ENCODE measurements at places on chromosomes 2 and 18. TPM values are rescaled to one million over a fixed set of nuclear protein-coding genes. Genes with fewer than 3 reads are reported as not detected.
A peak's percentile ranks its signal among the peaks of the same experiment; 100 is the strongest.

GRCh38 chr18:25283781-25284180, 68.2 kb downstream of the ZNF521 start:
- no peak overlapping the region for H3K27ac ChIP-seq
- no peak overlapping the region for H3K4me3 ChIP-seq
- DNase-seq: no peak
- peaks cover 13% of the 10 kb centered on the region for H3K4me1 ChIP-seq
- no peaks in the 10 kb centered on the region for H3K36me3 ChIP-seq

DNA sequence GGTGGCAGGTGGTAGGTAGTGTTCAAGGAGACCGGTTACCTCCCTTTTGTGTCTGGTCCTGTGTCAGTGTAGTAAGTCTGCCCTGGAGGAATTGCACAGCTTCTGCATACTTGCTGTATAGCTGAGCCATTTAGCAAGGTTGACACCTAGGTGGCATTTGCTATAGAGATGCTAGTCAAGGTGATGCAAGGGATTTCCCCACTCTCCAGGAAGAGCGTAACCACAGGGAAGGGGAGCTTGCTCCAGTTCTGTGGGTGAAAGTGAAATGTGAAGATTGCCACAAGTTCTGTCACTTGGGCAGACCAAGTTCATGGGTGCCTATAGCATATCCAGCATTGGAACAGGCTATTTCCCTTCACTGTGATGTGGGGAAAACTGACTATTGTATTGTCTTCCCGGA, 28.1 kb downstream of the NAT8 start:
- no peak overlapping the region for H3K4me3 ChIP-seq
- no peaks in the 10 kb centered on the region for H3K27me3 ChIP-seq
- peaks cover 5% of the 10 kb centered on the region for H3K36me3 ChIP-seq
- H3K27ac ChIP-seq: no peak overlapping the region

- H3K27me3 ChIP-seq: no peaks in the 10 kb centered on the region
- no peak overlapping the region for H3K27ac ChIP-seq
- no peak for DNase-seq
- H3K4me3 ChIP-seq: no peak overlapping the region
- peaks cover 10% of the 10 kb centered on the region for H3K4me1 ChIP-seq
- no peaks in the 10 kb centered on the region for H3K36me3 ChIP-seq
Measured at GRCh38 chr18:50651334-50651733, 91.4 kb downstream of the MAPK4 start.

GRCh38 chr18:10798727-10799550, 273.1 kb downstream of the NAPG start:
- H3K27me3 ChIP-seq: no peaks in the 10 kb centered on the region
- no peak for DNase-seq
- H3K27ac ChIP-seq: no peak overlapping the region
- H3K4me3 ChIP-seq: no peak overlapping the region

- peaks cover 4% of the 10 kb centered on the region for H3K36me3 ChIP-seq
- no peak for DNase-seq
- no peak overlapping the region for H3K4me3 ChIP-seq
- H3K27me3 ChIP-seq: no peaks in the 10 kb centered on the region
- peaks cover under 1% of the 10 kb centered on the region for H3K4me1 ChIP-seq
- no peak overlapping the region for H3K27ac ChIP-seq
Measured at GRCh38 chr2:44560941-44561340, 199.2 kb downstream of the CAMKMT start.

GRCh38 chr2:162072976-162073887, 783 bp downstream of the DPP4 start:
- H3K4me3 ChIP-seq: peak overlapping the region; percentile 83
- no peak overlapping the region for H3K27ac ChIP-seq
- H3K36me3 ChIP-seq: peaks cover 6% of the 10 kb centered on the region

DNA sequence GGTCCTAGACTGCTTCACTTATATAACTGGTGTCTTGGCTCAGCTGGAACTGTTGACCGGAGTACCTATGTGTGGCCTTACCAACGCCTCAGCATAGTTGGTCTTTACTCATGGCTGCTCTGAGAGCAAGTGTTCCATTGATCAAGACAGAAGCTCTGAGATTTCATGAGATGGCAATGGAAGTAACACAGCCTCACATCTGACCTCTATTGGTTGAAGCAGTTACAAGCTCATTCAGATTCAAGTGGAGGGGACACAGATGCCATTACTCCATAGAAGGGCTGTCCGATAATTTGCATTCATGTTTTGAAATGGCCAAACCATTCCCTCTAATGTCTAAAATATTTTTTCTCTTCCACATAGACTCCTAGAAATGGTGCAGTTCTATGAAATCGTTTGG, 46.4 kb upstream of the STK39 start:
- no peak for DNase-seq
- no peak overlapping the region for H3K4me3 ChIP-seq
- no peak overlapping the region for H3K27ac ChIP-seq
- H3K36me3 ChIP-seq: no peaks in the 10 kb centered on the region

- DNase-seq: peak; percentile 45
- peaks cover 15% of the 10 kb centered on the region for H3K4me1 ChIP-seq
- no peak overlapping the region for H3K27ac ChIP-seq
- no peaks in the 10 kb centered on the region for H3K36me3 ChIP-seq
Measured at GRCh38 chr2:100606726-100607343, 44.0 kb downstream of the PDCL3 start.

DNA sequence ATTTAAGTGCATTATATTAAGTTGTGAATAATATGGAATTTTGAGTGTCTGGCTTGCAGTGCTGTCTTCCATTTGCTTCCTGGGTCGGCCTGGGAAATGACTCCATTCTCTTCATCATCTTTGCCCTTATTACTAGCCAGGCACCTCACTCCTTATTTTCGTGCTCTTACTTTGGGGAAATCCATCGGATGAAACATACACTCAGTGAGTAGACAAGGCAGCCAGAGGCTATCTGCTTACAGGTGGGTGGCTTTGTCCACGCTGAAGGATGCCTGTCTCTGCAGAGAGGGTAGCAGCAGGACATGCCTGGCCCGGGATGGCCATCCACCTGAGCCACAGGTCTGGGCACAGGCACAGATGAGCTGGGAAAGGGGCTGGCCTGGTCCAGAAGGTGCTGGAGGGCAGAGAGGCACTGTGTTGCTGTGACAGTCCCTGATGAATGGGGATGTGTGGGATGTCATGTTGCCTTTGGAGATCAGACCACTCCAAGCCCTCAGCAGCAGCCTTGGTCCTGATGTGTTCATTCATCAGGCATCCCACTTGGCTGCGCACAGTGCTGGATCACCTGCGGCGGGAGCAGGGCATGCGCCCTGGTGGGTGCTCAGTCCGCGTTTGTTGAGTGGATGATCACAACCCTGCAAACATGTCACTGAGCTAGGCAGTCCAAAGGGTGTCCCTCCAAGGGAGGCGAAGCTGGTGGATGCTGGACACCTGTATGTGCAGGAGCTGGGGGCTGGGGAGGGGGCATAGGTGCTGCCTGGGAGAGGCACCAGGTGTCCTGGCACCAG, 236.0 kb downstream of the LDLRAD4 start:
- peaks cover 47% of the 10 kb centered on the region for H3K27me3 ChIP-seq
- no peak overlapping the region for H3K27ac ChIP-seq
- peaks cover 9% of the 10 kb centered on the region for H3K4me1 ChIP-seq
- H3K4me3 ChIP-seq: no peak overlapping the region

- peak overlapping the region; percentile 95 for H3K27ac ChIP-seq
- no peak overlapping the region for H3K4me3 ChIP-seq
- no peaks in the 10 kb centered on the region for H3K27me3 ChIP-seq
- no peak for DNase-seq
- peaks cover 3% of the 10 kb centered on the region for H3K36me3 ChIP-seq
Measured at GRCh38 chr2:9423922-9424272, 443 bp downstream of the CPSF3 start.

GRCh38 chr2:43161650-43162510, 64.5 kb downstream of the ZFP36L2 start:
- H3K36me3 ChIP-seq: no peaks in the 10 kb centered on the region
- H3K27ac ChIP-seq: no peak overlapping the region
- H3K4me3 ChIP-seq: no peak overlapping the region
- no peak for DNase-seq
- H3K4me1 ChIP-seq: peaks cover 30% of the 10 kb centered on the region
- no peaks in the 10 kb centered on the region for H3K27me3 ChIP-seq

GRCh38 chr2:238492840-238493239, 66.1 kb downstream of the ASB1 start:
- H3K4me1 ChIP-seq: peaks cover 38% of the 10 kb centered on the region
- no peaks in the 10 kb centered on the region for H3K36me3 ChIP-seq
- H3K27ac ChIP-seq: no peak overlapping the region
- no peaks in the 10 kb centered on the region for H3K27me3 ChIP-seq
- DNase-seq: no peak

GRCh38 chr2:60512062-60512622, 41.3 kb downstream of the BCL11A start:
- peaks cover 4% of the 10 kb centered on the region for H3K36me3 ChIP-seq
- H3K27ac ChIP-seq: no peak overlapping the region
- H3K4me1 ChIP-seq: peaks cover 17% of the 10 kb centered on the region
- peaks cover 6% of the 10 kb centered on the region for H3K27me3 ChIP-seq

DNA sequence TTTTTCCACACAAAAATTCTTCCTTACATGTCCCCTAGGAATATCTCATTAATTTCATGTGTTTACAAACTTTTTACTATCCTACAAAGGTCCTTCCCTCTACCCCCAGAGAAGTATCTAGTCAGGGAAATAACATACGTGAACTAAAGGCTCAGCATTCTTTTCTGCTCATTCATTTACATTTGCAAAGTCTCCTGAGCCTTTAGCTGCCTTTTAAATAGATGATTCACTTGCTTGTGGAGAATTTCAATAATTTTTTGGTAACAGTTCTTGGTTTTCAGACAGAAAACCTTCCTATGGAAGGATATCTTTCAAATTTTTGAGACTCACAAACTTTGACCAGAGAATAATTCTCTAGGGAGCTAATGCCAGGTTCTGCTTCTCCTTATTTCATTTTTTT, 81.5 kb upstream of the RMDN2 start:
- H3K27ac ChIP-seq: no peak overlapping the region
- H3K36me3 ChIP-seq: no peaks in the 10 kb centered on the region
- peaks cover 26% of the 10 kb centered on the region for H3K27me3 ChIP-seq
- no peak for DNase-seq
- H3K4me1 ChIP-seq: no peaks in the 10 kb centered on the region

- H3K27ac ChIP-seq: no peak overlapping the region
- H3K4me3 ChIP-seq: no peak overlapping the region
- DNase-seq: no peak
Measured at GRCh38 chr2:36351736-36352349, 3.7 kb upstream of the CRIM1 start.

DNA sequence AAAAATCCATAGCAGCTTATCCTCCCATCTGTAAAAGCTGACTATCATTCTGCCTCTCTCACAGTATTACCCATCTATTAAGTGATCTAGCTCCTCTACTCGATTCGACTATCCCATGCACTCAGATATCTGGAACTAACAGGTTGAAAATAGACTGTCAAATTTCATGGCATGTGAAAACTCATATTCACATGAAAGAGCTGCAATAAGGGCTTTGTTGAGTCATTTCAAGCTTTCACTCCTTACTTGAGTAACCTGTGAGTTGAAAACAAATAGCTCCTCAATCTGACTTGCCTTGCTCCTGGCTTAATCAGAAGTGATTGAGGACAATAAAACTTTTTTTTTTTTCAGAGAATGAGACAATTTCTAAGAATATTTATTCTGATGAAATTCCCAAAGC, 192.4 kb upstream of the ERBB4 start:
- no peaks in the 10 kb centered on the region for H3K27me3 ChIP-seq
- H3K27ac ChIP-seq: no peak overlapping the region
- DNase-seq: no peak
- H3K4me1 ChIP-seq: no peaks in the 10 kb centered on the region
- H3K4me3 ChIP-seq: no peak overlapping the region

DNA sequence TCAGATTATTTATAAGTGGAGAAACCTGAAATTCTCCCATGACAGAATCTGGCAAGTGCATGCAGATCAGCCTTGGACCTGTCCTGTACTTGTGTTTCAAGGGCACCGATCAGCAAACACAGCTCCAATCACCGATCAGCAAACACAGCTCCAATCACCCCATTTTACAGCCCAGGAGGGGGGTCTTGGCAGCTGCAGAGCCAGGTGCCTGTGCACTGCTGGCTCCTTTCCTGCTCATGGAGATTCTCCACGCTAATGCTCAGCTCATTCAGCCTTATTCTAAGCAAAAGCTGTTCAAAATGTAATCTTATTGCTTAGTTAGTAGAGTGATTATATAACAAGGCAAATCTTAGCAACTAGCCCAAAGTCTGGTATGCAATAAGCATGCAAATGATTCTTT, 623.1 kb upstream of the HS6ST1 start:
- no peaks in the 10 kb centered on the region for H3K4me1 ChIP-seq
- H3K4me3 ChIP-seq: no peak overlapping the region
- H3K36me3 ChIP-seq: peaks cover 4% of the 10 kb centered on the region
- peaks cover 4% of the 10 kb centered on the region for H3K27me3 ChIP-seq
- H3K27ac ChIP-seq: peak overlapping the region; percentile 35

- DNase-seq: no peak
- H3K27me3 ChIP-seq: no peaks in the 10 kb centered on the region
- H3K27ac ChIP-seq: no peak overlapping the region
- peaks cover 11% of the 10 kb centered on the region for H3K4me1 ChIP-seq
Measured at GRCh38 chr2:32945286-32945685, 1.5 kb upstream of the LTBP1 start.

DNA sequence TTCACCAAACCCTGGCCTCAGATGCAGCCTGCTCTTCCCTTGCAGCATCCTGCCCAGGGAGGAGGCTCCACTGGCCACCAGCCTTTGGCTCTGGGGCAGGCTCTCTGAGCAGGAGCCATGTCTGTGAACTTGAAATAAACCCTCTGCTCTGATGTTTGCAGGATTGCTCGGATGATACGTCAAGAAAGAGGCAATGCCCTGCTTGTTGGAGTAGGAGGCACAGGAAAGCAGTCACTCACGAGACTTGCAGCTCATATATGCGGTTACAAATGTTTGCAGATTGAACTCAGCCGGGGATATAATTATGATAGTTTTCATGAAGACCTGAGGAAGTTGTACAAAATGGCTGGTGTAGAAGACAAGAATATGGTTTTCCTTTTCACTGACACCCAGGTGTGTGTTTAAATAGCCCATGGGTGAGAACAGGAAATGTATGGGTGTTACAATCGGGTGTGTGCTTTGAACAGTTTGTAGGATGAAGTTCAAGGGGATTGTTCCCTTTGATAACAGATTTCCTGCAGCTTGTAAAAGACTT, 177.9 kb downstream of the DNAH6 start:
- H3K27me3 ChIP-seq: no peaks in the 10 kb centered on the region
- H3K36me3 ChIP-seq: no peaks in the 10 kb centered on the region
- H3K4me1 ChIP-seq: no peaks in the 10 kb centered on the region
- H3K27ac ChIP-seq: no peak overlapping the region
- no peak for DNase-seq

DNA sequence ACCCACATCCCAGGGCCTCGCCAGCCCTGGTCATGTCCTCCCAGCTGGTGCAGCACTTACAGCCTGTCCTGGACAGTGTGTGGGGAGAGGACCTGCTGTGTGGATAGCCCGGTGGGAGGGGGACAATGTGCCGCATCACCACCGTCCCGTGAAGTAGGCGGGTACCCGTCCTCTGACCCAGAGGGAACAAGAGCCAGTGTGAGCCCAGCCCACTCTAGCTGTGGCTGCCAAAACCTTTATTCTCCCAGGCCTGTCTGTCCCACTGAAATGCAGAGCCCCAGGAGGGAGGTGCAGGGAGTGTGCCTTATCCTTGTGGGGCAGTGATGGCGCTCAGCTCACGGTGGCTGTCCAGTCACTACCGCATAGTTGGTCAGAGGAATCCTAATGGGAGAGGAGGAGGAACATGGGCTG, 1.7 kb downstream of the TRAF3IP1 start:
- peaks cover 5% of the 10 kb centered on the region for H3K27me3 ChIP-seq

Gene VIT
- not detected for total RNA-seq

Gene NGEF
- total RNA-seq: 0.96 TPM

Gene UGT1A9
- not detected for total RNA-seq

Gene ADGRF3
- 0.77 TPM for total RNA-seq

All from neural crest cell (in vitro differentiated cells).